ENCODE measurements at places on chromosomes 12 and 14.
A peak's percentile ranks its signal among the peaks of the same experiment; 100 is the strongest.

- DNase-seq: no peak
Measured at GRCh38 chr12:94731733-94732360, 81.5 kb upstream of the TMCC3 start.

DNA sequence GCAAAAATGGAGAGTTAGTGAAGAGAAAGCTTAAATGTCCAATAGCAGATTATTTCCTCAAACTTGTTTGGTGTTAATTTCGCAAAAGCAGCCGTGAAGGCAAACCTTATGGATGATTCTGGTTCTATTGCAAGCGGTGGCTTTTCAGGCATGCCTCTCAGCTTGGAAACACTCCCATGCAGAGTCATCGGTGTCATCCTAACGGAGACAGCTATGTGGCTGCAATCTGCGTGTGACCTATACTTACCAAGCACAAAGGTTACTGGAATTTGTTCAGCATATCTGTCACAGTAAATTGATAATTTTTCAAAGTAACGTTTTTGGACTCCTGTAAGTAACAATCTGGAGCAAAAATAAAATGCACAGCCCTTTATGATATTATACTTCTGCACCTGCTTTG lies 5.0 kb downstream of the BEST3 start:
- DNase-seq: no peak

GRCh38 chr12:125634813-125635212 lies 569.6 kb downstream of the AACS start:
- DNase-seq: no peak

- DNase-seq: no peak
Measured at GRCh38 chr12:19138551-19138950, 9.0 kb downstream of the PLEKHA5 start.

DNA sequence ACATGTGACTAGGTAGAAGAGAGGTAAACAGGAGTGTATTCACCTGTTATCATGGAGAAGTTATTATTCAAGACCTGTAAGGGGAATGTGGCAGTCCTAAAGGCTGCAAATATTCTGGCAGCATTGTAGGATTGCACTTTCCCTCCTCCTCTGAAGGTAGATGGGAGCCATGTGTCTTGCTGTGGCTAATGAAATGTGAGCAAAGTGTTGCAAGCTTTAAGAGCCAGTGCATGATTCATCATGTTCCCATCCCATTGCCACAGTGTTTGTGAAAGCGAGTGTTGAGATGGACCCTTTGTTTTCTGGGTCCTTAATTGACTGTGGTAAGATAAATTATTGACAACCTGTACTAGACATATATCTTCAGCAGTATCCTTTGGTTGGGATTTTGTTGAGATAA lies 128.7 kb downstream of the RGS6 start:
- no peak for DNase-seq

- DNase-seq: no peak
Measured at GRCh38 chr12:41701943-41702601, 442.6 kb downstream of the GXYLT1 start.

DNA sequence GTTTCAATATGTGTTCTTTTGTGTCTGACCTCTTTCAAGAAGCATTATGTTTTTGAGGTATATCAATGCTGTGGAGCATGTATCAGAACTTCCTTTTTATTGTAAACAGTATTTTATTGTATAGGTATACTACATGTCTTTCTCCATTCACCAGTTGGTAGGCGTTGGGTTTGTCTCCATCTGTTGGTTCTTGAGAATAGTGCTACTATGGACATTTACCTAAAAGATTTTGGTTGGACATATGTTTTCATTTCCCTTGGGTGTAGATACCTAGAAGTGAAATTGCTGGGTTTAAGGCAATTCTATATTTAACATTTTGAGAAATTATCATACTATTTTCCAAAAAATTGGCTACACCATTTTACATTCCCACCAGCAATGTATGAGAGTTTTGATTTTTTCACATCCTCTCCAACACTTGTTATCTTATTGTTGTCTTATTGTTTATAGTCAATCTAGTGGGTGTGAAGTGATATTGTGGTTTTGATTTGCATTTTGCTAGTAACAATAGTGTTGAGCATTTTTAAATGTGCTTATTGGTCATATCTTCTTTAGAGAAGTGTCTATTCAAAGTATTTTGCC lies 409.2 kb downstream of the IPO8 start:
- peak; percentile 9 for DNase-seq

DNA sequence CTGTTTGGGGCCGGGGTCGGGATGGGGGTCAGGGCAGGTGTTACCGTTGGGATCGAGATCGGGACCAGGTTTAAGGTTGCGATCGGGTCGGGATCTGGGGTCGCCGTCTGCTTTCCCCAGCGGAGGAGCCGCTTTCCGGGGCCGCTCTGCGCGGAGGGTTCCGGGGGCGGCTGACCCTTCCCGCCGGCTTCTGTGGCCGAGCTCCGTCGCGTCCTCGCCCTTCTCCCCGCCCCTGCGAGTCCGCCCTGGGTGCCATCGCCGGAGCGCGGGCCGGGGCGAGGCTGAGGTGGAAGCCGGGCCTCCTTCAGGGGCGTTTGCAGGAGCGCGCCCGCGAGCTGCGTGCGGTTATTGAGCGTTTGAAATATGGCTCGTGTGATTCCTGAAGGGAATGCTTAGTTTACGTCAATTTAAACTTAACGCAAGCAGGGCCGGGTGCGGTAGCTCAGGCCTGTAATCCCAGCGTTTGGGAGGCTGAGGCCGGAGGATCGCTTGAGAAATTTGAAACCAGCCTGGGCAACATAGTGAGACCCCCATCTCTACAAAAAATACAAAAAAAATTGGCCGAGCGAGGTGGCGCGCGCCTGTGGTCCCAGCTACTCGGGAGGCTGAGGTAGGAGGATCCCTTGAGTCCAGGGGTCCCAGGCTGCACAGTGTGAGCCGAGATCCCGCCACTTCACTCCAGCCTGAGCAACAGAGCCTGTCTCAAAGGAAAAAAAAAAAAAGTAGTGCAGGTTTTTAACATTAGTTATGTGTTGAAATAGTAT lies 620 bp downstream of the PGAM5 start:
- DNase-seq: peak; percentile 49

DNA sequence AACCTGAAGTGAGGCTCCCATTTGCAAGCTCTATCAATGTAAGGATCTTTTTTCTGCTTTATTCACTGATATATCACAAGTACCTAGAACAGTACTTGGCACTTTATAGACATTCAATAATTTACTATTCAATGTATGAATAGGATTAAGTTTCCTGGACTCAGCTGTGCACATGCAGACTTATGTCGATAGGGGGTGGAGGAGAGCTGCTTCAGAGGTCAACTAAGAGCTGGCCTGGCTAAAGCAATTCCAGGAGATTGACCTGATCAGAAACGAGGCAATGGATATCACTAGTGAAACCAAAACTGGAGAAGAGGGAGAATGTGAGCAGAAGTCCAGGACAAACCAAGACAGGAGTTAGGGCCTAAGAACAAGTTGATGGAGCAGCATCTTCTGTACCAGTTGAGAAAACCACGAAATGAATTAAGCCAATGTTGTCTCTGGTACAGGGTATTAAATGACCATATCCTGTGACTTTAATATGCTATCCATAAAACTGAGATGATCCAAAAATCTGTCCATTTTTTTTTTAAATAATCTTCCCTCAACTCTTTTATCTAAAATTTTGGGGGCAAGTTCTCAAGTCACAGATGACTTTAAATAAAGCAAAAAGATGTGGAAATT lies 169.2 kb downstream of the PIK3C2G start:
- DNase-seq: peak; percentile 29

DNA sequence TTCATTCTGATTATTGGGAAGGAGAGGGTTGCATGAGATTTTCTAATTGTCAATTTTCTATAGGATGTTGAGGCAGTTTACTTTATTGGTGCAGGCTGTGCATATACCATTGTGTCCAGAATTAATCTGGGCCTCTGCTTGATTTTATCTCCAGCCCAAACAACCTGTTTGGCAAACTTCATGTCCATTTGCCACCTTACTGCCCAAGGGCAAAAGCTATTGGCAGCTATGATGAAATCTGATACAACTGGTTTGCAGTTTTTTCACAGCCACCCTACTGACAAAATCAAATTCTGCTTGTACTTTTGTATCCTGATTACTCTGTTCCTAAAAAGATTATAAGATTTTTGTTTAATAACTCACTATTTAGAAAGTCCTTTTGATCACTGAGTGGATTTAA lies 789.2 kb upstream of the FBXO33 start:
- DNase-seq: no peak

DNA sequence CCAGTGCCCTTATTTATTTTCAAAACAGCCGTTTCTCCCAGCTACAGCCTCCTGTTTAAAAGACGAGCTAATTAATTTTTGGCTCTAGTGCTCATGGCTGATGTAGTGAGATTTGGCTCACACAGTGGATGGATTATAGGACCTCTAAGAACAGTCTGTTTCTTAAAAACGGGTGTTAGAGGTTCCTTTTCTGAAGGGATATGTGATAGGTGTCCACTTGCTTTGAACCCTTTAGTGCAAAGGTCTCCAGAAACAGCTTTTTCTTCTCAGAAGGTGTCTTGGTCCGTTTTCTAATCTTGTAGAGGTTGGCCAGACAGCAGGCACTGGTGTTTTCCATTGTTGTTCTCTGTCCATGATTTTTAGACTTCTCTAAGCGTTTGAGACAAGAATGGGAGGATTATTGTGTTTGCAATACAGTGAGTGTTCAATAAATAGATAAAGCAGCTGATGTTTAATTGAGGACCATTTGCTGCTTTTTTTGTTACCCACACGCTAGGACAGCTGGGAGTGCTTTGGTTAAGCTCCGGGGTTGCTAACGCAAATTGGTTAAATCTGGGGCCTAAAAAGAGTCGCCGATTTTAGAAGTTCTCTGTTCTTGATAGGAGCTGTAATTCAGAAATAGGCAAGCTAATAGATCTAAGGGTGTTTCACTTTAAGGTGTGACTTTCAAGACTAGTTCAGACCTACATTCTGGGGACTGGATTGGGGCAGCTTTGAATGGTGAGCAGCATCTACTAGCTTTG lies 1.0 kb downstream of the BORCS5 start:
- peak; percentile 46 for DNase-seq

DNA sequence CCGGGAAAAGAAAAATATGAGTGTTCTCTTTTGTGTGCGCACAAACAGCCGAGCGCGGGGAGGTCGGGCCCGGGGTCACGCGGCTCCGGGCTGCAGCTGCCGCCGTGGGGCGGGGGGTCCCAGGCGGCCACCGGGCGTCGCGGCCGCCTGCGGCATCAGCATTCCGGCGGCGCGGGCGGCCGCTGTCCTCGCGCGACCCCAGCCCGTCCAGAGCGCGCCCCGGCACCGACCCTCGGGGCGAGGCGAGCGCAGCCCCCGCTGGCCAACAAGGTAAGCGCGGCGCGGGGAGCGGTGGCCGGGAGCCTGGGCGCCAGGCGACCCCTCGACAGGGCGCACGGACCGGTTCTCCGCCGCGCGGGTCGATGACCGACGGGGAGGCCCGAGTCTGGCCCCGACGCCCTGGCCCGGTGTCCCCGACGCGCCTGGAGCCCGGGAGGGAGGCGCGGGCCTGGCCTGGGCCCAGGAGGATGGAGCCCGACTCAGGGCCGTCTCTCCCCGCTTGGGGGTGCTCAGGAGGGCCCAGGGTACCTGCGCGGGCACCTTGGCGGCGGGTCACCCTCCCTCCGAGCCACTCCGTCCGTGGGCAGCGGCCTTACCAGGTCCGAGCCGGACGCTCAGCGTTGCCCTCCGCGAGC lies 103.9 kb upstream of the DIO3 start:
- no peak for DNase-seq

GRCh38 chr12:103382736-103383346 lies 112.9 kb downstream of the C12orf42 start:
- no peak for DNase-seq

DNA sequence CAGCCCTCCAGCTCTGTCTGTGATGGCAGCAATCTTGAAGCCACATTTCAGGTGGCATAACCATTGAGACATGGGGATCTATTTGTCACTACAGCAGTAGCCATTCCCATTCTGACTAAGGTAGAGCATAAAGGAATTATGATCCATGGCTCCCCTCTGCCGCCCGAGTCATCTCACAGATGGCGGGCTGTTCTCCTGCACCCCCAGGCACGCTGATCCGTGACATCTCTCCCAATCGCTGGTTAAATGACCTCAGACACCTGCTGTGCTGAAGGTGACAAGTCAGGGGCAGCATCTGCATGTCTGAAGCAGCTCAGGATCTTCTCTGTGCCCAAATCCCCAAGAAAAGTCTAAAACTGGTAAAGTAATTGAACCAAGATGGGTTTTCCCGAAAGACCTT lies 124.3 kb downstream of the ZFP36L1 start:
- DNase-seq: no peak

DNA sequence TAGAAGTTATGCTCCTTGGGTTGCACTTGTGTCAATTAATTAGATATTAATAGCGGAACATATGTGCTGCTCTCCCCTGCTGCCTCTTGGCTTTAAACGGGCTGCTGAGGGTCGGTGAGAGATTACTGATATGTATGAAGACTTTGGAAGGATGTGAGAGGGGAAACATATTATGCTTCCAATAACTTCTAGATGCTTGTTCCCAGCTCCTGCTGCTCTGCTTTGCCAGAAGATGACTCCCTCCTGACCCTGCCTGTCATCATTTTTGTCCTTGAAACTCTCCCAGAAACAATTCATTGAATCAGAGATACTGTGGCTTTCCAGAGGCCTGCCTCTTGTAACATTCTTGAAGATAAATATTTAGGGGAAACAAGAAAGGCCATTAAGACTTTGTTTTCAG lies 300.1 kb upstream of the STXBP6 start:
- no peak for DNase-seq

DNA sequence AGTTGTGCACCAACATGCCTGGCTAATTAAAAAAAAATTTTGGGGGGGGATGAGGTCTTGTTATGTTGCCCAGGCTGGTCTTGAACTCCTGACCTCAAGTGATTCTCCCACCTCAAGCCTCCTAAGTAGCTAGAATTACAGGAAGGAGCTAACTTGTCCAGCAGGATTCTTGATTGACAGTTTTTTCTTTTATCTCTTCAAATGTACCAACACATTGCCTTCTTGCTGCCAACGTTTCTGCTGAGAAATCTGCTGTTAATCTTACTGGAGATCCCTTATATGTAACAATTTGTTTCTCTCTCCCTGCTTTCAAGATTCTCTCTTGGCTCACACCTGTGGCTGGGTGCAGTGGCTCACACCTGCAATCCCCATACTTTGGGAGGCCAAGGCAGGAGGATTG lies 22.4 kb upstream of the MARK3 start:
- DNase-seq: peak; percentile 29

DNA sequence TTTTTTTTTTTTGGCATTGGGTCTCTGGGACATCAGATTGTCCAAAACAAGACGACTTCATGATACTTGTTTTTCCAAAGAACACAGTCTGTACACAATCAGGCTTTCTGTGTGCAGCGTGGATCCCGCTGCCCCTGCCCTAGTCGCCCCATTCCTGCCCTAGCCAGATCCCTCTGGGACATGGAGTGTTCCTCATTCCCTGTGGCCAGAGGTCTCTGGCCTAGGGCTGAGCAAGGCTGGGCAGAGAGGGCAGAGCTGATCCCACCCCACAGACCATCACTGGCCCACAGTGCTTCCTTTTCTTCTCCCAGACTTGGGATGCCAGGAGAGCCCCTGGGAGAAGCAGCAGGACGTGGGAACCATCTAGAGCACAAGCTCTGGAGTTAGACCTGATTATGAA lies 20.9 kb upstream of the EIF2B2 start:
- DNase-seq: no peak

- DNase-seq: no peak
Measured at GRCh38 chr12:26077915-26078702, 46.7 kb downstream of the BHLHE41 start.

- no peak for DNase-seq
Measured at GRCh38 chr12:8455271-8455670, 491 bp upstream of the CLEC6A start.

GRCh38 chr14:58789736-58790135 lies 152.0 kb downstream of the DACT1 start:
- DNase-seq: no peak
